Femur (tissue), 1 donor: ENCODE measurements at places on chromosomes 12 and 14.
A peak's percentile ranks its signal among the peaks of the same experiment; 100 is the strongest.

DNA sequence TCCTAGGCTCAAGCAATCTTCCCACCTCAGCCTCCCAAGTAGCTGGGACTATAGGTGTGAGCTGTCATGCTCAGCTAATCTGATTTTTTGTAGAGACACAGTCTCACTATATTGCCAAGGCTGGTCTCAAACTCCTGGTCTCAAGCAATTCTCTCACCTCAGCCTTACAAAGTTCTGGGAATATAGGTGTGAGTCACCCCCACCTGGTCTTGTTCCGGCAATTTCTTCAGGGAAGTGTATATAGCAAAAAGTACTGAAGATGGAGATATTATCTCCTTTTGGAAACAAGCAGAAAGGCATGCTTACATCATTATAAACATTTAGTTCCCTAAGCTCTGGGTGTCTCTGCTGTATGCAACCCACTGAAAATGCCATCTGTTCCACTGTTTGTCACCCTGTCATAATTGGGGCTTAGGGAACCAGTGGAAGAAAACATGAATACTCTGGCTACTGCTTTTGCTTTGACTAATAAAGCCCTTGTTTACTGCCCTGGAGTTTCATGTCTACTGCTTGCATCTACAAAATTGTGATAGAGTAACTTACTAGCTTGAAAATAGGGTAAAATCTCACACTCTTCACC is 940.2 kb downstream of the GALC start:
- no peak for DNase-seq

- no peak for DNase-seq
These were observed 143.8 kb upstream of the RTL1 start for GRCh38 chr14:101047326-101047725.

DNA sequence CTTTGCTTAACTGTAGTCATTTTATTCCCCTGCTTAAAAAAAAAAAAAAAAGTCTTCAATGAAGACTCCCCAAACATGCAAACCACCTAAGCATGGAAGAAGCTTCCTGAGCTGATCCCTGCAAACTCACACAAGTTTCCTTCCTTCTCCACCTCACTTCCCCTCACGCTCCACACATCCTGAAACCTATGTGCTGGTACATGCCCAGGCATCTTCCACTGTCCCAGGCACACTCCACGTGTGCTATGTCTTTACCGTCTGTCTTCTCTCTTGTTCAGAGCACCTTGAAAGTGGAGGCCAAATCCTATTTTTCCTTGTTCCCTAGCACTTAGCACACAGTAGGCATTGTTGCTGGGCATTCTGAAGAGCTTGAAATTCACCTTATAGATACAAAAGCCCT is 13.4 kb downstream of the LRIG3 start:
- no peak for DNase-seq

DNA sequence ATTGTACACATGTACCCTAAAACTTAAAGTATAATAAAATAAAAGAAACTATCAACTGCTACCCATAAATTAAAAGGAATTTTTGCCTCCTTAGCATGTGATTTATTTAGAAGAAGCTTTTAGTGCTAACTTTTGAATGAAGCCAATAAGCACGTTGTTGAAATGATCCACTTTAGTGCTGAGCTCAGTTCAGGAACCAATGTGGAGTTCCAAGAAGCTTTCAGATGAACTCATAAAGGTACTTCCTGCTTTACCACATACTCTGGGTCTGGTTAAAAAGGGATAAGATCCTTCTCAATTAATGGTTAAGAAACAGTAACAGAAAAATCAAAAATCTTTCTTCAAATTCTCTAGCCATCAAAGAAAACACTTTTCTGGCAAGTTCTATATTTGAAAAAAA is 39.4 kb downstream of the TMTC1 start:
- DNase-seq: no peak

DNA sequence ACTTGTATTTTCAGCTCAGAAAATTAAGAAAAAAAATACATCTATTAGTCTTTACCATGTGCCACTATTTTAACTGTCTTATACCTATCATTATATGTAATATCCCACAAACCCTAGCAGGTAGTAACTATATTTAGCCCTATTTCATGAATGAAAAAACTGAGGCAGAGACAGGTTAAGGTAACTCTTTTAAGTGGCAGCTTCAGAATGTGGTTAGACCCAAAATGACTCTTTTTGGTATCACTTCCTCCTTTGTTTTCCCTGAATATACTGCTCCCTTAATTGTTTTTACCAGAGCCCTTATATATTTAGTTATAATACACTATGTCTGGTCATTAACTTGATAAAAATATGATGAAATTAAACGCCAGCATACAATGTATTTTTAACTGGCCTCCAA is 235.6 kb upstream of the RPL10L start:
- no peak for DNase-seq

- DNase-seq: no peak
These were observed 905.0 kb upstream of the ATXN7L3B start for GRCh38 chr12:73632661-73633060.

GRCh38 chr12:171743-172676 is 41.9 kb downstream of the SLC6A12 start:
- no peak for DNase-seq

DNA sequence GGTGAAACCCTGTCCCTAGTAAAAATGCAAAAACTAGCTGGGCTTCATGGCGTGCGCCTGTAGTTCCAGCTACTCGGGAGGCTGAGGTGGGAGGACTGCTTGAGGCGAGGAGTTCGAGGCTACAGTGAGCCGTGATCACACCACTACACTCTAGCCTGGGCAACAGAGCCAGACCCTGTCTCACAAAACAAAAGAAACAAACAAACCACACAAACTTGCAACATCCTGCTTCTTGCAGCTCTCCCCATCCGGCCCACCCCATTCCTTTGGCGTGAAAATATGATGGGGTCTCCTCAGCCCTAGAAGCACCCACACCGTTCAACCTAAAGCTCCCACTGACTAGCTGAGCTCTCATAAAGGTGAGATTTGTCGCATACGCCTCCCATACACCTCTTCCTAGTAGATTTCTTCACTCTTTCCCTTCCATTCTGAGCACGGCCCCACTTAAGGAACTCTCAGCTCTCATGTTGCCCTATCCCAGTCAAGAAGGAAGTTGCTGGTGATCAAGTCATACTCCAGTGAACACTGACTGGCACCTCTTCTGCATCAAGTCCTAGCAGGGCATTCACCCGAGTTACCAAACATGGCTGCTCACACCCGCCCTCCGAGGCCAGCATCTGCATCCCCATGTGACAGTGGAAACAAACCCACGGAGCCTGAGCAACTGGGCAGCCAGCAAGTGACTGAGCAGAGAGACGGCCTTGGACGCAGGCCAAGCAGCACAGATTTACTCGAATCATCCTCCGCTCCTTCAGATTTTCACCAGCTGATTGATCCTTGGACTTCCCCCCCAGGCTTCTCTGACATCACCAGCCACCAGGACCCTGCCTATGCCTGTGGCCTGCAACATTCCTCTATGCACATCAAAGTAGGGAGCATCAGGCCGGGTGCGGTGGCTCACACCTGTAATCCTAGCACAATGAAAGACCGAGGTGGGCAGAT is 18.9 kb upstream of the CD27 start:
- no peak for DNase-seq

DNA sequence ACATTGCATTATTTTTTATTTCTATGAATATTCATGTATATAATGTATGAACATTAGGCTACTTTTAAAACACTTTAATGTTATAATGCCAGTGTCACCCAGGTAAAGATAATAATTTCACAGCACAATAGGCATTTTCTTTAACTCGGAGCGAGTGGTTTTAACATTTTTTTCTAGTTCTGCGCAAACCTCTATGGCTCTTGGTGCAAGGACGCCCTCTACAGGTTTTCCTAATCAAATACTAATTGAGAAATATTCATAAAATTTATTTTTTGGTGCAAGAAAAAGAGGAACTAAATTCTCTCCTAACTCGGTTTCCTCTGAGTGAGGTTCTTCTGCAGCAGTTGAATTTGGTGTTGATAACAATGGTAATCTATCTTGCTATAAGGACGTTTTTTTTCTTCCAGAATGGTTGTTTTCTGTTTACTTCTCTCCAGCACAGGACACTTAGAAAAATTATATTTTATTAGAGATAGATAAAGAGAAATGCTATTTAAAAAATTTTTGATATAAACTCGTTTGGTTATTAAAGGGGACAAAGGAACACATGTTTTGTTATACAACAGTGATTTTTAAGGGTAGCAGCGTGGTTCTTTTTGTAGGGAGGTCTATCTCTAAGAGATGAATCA is 2.4 kb upstream of the WIF1 start:
- DNase-seq: no peak

DNA sequence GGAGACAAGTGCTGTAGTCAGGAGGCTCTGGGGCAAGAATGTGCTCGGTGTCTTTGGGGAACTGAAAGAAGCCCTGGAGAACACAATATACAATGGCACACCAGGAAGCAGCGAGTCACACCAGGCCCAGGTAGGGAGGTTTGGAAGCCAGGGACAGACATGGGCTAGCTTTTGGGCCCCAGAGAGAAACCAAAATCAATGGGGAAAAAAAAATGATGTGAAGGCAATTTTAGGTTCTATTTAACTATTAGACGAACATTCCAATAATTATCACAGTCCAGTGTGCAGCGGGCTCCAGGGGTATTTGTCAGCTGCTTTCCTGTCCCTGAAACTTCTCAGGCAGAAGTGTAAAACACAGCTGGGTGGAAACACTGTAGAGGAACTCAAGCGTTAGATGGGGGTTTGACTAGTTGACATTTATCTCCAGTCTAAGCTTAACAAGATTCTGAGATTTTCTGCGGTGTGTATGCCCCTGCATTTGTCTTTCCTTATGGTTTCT is 21.8 kb upstream of the EGLN3 start:
- no peak for DNase-seq

DNA sequence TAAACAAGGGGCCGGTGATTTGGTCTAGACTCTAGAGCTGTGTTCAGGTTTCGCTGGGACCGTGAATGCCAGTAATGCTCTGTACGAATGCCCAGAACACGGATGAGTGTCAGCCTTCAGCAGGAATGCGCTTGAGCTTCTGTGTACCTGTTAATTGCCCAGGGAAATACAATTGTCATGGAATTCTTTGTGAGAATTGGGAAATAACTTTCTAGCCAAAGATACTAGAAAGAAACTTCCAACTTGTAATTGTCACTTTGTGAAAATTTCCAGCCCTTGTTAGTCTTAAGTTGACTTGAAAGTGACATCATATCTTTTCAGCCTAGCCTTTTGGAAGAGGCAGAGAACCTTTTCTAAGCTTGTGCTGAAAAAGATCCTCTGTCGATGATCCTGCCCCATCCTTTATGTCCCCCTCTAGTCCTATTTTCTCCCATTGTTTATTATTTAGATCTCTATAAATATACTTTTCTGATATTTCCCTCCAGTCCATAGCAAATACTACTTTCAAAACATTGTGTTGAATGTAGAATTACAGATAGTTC is 2.7 kb downstream of the CHST11 start:
- DNase-seq: no peak

DNA sequence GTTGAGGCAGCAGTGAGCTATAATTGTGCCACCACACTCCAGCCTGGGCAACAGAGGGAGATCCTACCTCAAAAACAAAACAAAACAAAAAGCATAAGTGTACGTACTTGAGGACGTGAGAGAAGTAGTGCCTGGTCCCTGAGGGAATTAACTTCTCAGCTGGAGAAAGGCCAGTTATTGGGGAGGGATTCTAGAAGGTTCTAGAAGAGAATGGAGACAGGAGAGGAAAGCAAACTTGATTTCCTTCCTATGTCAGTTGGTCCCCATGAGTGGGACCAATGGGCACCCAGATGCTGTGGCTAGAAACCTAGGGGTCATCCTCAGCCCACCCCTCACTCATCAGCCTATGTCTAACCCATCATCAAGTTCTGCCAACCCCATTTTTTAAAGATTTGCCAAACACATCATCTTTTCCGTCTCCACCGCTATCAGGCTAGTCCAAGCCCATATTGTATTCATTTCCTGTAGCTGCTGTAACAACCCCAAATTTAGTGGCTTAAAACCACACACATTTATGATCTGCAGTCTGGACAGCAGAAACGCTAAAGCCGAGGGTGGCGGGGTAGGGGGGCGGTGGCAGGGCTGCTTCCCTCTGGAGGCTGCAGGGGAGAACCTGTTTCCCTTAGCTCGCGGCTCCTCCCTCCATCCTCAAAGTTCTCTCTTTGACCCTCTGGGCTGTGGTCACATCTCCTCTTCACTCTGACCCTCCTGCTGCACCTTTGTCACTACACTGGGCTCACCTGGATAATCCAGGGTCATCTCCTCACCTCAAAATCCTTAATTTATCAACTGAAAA is 7.2 kb upstream of the RBM19 start:
- DNase-seq: no peak

- no peak for DNase-seq
These were observed 6.3 kb downstream of the GPHN start for GRCh38 chr14:66514213-66514612.

GRCh38 chr12:7844116-7844515 is 28.6 kb downstream of the SLC2A14 start:
- DNase-seq: no peak

- no peak for DNase-seq
These were observed 2.9 kb downstream of the RAD52 start for GRCh38 chr12:946631-947030.

DNA sequence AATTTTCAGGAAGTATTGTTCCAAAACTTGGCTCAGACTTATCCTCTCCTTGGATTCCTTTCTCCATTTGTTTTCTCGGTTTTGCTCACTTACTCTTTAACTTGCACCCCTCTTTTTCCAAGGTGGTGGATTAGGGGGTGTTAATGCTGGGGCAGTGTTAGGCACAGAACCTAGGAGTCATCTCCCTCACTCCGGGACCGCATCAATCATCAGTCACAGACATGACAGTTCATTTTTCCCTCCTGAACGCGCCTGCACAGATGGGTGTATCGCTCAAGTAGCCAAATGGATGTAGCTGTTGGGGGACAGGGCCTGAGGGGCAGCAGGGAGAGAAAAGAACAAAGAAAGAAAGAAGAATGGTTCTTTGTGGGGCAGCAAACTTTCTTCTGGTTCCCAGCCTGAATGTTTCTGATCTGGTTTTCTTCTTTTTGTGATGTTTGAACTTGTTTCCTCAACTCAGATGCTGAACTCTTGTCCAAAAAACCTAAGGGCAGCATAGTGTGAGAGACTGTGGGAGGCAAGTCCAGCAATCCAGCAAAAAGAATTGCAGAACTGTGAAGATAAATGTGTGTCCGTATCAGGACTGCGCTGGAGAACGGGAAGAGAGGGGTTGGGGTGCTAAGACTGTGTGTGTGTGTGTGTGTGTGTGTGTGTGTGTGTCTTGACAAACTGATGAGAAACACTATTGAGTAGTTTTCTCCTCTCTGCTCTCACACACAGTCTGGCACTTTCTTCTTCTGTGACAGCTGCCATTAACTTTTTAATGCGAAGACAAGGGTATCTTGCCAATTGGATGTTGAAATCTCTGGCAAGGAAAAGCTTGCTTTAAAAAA is 131.1 kb downstream of the FBXL14 start:
- no peak for DNase-seq

DNA sequence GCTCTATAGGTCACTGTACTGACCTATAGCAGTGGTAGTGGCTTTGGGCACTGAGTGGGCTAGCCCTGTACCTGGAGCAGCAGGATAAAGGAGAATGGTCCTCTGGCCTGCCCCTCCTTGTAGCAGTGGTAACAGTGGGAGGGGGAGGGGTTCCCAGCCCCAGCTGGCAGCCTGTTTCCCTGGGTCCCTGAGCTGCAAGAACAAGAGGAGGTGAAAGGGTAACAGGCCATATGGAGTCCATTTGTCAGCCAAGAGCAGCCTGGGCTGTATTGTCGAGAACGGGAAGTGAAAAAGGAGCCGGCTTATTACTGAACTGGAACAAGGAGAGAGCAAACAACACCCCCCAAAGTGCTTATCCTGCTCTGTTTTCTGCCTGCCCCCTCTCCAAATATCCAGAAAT is 73.8 kb upstream of the SRSF5 start:
- DNase-seq: peak; percentile 71
